AG09319 (cell line): ENCODE measurements at places on chromosomes 11 and 22.

DNA sequence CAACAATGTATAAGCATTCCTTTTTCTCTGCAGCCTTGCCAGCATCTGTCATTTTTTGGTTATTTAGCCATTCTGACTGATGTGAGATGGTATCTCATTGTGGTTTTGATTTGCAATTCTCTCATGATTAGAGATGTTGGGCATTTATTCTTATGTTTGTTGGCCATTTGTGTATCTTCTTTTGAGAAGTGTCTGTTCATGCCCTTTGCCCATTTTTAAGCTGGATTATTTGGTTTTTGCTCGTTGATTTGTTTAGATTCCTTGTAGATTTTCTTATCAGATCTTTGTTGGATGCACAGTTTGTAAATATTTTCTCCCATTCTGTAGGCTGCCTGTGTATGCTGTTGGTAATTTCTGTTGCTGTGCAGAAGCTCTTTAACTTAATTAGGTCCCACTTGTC lies 259.6 kb upstream of the SESN3 start:
- no peak for DNase-seq

DNA sequence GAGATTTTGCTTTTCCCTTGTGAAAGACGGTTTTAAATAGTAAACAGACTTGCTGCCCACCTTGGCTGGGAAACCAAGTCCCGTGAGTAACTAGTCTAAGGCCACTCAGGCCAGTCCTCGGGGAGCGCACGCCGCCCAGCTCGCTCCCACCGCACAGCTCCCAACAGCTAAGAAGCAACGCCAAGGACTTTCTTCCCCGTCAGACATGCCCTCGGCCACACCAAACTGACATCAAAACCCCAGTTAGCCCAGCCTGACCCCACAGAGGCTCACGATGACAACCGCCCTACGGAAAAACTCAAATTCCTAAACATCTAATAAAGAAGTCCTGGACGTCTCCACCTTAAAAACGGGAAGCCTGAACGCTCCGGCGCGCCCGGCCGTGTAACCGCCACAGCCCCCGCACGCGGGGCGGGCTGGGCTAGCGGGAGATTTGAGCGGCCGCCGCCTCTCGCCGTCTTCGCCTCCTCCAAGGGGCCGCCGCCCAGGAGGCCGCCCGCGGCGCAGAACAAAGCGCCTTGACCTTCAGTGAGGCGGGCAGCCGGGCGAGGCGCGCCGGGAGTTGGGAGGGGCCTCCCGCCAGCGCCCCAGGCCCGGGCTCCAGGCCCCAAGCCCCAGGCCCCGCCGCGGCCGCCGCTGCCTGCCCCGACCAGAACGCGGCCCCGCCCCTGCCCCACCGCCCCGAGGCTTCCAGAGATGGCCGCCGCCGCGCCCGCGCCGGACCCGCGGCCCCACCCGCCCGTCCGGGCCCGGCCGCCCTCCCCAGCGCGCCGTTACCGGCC lies 486 bp downstream of the NAP1L4 start:
- DNase-seq: no peak

DNA sequence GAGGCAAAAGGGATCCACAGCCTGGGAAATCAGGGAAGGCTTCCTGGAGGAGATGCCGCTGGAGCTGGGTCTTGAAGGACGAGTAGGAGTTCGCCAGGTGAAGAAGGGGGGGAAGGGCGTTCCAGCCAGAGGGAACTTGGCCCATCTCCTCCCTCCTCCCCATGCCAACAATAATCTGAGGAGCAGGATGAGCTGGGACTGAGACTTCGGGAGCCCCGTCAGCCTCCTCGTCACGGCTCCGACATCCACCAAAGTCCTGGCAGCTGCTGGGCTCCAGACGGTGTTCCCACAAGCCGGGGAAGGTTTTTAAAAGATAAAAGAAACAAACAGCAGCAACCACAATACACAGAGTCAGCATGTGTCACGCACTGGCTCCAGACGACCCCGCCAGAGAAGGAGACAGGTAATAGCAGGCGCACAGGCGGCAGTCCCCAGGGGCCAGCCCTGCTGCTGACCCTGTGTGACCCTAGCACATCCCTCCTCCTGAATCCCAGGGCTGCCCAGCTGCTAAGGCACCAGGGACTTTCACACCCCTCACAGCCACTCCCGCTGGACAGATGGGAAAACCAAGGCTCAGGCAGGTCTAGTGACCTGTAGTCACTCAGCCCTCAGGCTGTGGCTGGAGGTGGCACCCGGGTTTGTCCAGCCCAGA lies 37.3 kb downstream of the NUP50 start:
- DNase-seq: no peak

DNA sequence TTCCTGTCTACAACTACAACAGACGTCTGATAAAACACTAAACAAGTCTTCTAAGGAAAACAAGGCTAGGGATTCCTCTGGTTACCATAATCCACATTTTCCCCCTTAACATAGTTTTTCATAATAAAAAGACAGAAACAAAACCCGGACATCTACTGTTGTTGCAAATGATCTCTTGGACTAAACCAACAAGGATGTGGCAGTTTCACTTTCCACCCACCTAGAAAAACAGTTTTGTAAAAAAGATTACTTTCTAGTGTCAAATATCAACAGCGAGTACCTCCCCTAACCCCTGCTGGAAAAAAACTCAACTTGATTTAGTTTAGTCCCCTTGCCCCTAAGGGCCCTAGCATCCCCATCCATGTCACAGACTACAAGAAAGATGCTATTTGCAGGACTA lies 5.4 kb downstream of the GNG3 start:
- DNase-seq: no peak

DNA sequence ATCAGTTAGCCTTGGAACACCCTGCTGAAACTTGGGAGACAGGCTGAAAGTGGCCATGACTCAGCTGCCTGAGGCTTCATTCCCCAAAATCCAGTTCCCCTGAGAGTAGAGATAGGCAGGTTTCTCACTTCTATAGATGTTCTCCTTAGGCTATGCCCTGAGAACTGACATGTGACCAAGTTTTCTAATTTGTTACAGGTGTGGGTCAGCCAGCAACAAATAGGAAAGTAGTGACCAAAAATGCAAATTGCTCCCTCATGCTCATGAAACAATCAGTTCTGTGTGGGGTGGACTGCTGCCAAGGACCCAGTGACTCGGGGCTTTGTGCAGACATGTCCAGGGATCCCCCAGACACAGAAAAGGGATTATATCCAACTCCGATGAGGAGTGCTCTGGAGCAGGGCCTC lies 7.3 kb upstream of the CCDC15 start:
- DNase-seq: peak; percentile 47
